Colonic mucosa (tissue), 4 donors: ENCODE measurements at places on chromosomes 2 and 18. TPM values are rescaled to one million over a fixed set of nuclear protein-coding genes. Genes with fewer than 3 reads are reported as not detected.

The RAB6D gene
- 3.9 TPM for total RNA-seq

The HAAO gene
- 8.2 TPM for total RNA-seq

The ANKRD29 gene
- total RNA-seq, result 1.0 TPM

The KCNK3 gene
- 1.5 TPM for total RNA-seq

The CXCR4 gene
- total RNA-seq, result 10.5 TPM

The UCN gene
- 1.0 TPM for total RNA-seq

The TWIST2 gene
- total RNA-seq, result 0.82 TPM

The CHRNG gene
- total RNA-seq, result not detected

The PSMA8 gene
- total RNA-seq, result not detected

The SLC4A5 gene
- total RNA-seq, result 0.45 TPM

The SMPD4 gene
- total RNA-seq, result 32.4 TPM

DNA sequence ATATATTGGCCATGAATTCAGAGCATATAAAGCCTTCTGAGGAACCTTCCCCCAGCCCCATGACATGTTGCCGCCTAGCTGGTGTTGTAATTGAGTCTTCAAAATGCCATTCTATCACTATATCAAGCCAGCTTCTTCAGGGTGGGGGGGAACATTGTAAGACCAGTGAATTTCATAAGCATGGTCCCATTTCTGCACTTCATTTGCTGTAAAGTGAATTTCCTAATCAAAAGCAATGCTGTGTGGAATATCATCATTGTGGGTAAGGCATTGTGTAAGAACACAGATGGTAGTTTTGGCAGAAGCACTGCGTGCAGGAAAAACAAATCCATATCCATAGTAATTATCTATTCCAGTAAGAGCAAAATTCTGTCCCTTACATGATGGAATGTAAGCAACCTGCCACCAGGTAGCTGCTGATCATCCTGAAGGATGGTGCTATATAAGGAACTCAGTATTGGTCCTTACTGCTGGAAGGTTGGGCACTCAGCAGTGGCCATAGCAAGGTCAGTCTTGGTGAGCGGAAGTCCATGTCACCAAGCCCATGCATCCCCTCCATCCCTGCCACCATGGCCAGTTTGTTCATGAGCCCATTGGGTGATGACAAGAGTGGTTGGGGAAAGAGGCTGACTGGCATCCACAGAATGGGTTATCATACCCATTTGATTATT is 159.4 kb downstream of the COPS8 start:
- no peak overlapping the region for H3K4me3 ChIP-seq
- DNase-seq, result no peak
- no peaks in the 10 kb centered on the region for H3K27me3 ChIP-seq

DNA sequence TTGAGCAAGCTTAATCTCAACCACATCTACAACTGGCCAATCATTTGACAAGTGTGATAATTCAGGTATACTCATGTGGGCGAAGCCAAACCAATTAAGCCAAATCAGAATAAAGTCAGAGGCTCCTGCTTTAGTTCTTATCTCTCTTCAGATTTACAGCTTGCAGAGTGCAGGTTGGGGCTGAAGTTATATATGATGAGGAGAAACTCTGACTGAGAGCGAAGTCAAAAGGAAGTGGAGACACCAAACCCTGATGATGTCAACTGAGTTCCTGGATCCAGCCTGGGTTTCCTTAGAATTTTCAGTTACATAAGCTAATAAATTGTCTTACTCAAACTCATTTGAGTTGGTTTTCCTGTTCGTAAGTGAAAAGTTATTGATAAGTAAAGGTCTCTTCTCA is 73.9 kb downstream of the ASXL2 start:
- DNase-seq, result no peak
- H3K27ac ChIP-seq, result no peak overlapping the region
- no peak overlapping the region for H3K4me3 ChIP-seq
- no peaks in the 10 kb centered on the region for H3K4me1 ChIP-seq
- H3K36me3 ChIP-seq, result no peaks in the 10 kb centered on the region

GRCh38 chr2:2757764-2758163 is 426.7 kb upstream of the MYT1L start:
- H3K36me3 ChIP-seq, result no peaks in the 10 kb centered on the region
- no peaks in the 10 kb centered on the region for H3K27me3 ChIP-seq
- no peaks in the 10 kb centered on the region for H3K4me1 ChIP-seq
- no peak overlapping the region for H3K4me3 ChIP-seq

DNA sequence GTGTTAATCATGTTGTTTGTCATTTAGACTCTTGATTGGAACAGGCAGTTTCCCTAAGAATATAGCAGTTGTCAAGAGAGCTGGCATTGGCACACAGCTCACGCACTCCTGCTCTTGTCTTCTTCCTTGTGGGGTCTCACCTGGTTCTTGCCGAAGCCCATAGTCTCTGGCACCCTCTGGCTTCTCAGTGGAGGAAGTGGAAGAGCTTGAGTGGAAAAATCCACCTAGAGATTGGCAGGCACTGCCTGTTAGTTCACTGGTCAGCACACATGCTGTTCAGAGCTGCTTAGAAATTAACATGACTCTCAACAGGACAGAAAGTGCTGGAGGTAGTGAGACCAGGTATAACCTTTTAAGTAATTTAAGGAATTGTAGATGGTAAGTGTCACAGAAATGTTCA is 28.3 kb downstream of the SCTR start:
- H3K4me3 ChIP-seq, result no peak overlapping the region
- H3K36me3 ChIP-seq, result no peaks in the 10 kb centered on the region
- H3K4me1 ChIP-seq, result no peaks in the 10 kb centered on the region
- no peak for DNase-seq
- no peak overlapping the region for H3K27ac ChIP-seq

GRCh38 chr2:15975676-15976075 is 35.3 kb downstream of the MYCN start:
- no peaks in the 10 kb centered on the region for H3K4me1 ChIP-seq
- no peak for DNase-seq
- H3K27me3 ChIP-seq, result no peaks in the 10 kb centered on the region
- no peaks in the 10 kb centered on the region for H3K36me3 ChIP-seq
- H3K4me3 ChIP-seq, result no peak overlapping the region
- H3K27ac ChIP-seq, result no peak overlapping the region

DNA sequence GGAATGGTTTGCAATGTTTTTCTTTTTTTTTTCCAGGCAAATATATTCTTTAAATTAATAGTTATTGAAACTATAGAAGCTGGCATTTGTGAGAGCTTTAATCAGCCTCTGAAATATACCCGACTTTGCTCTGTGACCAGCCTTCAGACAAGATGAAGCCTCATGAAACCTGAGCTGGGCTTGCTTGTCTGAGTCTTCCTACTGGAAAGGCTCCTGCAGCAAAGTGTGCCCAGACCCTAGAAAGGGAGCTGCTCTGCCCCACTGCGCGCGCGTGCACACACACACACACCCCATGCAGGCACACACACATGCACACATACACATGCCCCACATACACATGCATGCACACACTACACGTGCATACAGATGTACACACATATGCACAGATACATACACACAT is 203.3 kb upstream of the NT5C1B start:
- DNase-seq, result no peak
- no peak overlapping the region for H3K27ac ChIP-seq
- no peaks in the 10 kb centered on the region for H3K36me3 ChIP-seq
- no peak overlapping the region for H3K4me3 ChIP-seq

DNA sequence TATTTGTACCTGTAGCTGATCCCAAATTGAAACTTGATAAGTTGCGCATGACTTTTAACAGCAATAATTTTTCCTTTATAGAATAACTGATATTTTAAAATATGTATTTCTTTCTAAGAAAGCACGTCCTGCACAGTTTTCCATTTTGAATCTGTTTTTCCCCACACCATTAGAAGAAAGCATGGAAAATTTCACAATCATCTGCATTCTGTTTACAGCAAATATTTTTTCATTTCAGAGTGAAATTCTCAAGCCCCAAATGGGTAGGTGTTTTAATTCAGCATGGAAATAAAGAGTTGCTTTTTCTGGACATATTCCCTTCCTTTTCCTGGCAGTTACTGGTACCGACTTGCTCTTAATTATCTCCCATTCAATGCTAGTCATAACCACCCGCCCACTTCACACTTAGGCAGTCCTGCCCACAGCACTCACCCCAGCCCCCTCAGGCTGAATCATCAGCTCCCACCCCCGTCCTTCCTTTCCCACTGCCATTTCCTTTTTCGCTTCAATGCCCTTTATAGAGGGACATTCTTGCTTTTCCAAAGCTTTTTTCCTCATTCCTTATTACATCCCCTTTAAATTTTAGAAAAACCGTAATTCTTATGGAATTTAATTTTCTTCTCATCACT is 89.2 kb upstream of the GLS start:
- H3K27me3 ChIP-seq, result no peaks in the 10 kb centered on the region
- no peak overlapping the region for H3K4me3 ChIP-seq
- H3K36me3 ChIP-seq, result no peaks in the 10 kb centered on the region
- no peak overlapping the region for H3K27ac ChIP-seq
- H3K4me1 ChIP-seq, result no peaks in the 10 kb centered on the region
- no peak for DNase-seq

GRCh38 chr2:183229386-183229785 is 105.1 kb downstream of the NUP35 start:
- no peak for DNase-seq
- H3K4me1 ChIP-seq, result no peaks in the 10 kb centered on the region
- H3K27me3 ChIP-seq, result no peaks in the 10 kb centered on the region
- no peaks in the 10 kb centered on the region for H3K36me3 ChIP-seq

DNA sequence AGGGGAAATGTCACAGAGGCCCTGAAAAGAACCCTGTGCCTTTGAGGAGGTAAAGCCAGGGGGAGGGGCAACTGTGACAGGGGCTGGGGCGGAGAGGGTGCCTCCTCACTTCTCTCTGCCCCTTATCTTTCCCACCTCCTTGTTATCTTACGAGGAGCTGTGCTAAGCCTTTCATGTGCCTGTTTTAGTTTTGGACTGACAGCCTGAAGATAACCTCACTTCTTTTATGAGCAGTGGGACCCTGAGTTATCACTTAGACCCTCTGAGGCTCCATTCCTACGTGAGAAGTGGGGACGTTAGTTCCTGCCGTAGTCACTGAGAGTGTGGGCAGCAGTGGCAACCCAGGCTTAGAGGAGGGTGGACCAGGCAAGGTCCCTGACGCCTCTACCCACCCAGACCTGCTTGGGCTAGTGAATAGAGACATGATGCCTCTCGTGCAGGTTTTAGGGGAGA is 39.5 kb upstream of the LBH start:
- no peak overlapping the region for H3K27ac ChIP-seq
- no peak overlapping the region for H3K4me3 ChIP-seq
- no peaks in the 10 kb centered on the region for H3K4me1 ChIP-seq
- DNase-seq, result no peak

- H3K4me3 ChIP-seq, result no peak overlapping the region
- no peaks in the 10 kb centered on the region for H3K27me3 ChIP-seq
- peaks cover 25% of the 10 kb centered on the region for H3K4me1 ChIP-seq
Measured at GRCh38 chr18:79947881-79948610, 3.4 kb downstream of the SLC66A2 start.

DNA sequence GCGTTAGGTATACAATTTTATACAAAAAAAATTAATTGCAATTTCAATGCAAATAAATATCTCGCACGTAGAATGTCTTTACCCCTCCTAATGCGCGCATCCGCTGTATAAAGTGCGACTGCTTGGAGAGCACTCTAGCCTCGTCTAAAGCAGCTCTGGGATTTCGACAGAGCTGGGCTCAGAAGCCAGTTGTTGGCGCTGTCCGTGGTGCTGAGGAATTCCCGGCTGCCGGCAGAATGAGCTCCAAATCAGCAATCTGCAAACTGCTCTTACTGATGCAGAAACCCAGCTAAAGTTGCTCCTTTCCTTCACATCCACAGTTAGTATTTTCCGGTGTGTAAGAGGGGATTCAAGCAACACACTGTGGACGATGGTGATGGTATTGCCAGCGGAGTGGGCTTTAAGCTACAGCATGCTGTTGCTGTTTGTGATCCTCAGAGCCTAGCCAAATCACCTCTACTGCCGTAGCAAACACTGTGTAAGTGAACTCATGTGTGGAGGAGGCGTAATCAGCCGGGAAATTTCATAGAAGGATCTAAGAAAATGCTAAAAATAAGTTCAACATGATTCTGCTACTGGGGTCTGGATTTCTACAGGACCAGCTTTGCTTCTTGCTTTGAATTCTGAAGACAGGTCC is at the start of gene VWC2L:
VWC2L (plus strand) TSS at position 137 of the 637 bp plus-strand sequence. CDS start 3,140 bp downstream, outside the sequence.
- H3K4me3 ChIP-seq, result no peak within 1 kb of the TSS
- H3K27ac ChIP-seq, result no peak within 1 kb of the TSS
- H3K36me3 ChIP-seq, result no peaks in the 10 kb centered on the region
- H3K4me1 ChIP-seq, result no peaks in the 10 kb centered on the region
- peak; percentile 46 for DNase-seq

GRCh38 chr2:226885769-226886435 is 50.0 kb downstream of the RHBDD1 start:
- H3K4me1 ChIP-seq, result no peaks in the 10 kb centered on the region
- H3K27me3 ChIP-seq, result no peaks in the 10 kb centered on the region
- H3K36me3 ChIP-seq, result no peaks in the 10 kb centered on the region
- no peak overlapping the region for H3K4me3 ChIP-seq
- no peak for DNase-seq

DNA sequence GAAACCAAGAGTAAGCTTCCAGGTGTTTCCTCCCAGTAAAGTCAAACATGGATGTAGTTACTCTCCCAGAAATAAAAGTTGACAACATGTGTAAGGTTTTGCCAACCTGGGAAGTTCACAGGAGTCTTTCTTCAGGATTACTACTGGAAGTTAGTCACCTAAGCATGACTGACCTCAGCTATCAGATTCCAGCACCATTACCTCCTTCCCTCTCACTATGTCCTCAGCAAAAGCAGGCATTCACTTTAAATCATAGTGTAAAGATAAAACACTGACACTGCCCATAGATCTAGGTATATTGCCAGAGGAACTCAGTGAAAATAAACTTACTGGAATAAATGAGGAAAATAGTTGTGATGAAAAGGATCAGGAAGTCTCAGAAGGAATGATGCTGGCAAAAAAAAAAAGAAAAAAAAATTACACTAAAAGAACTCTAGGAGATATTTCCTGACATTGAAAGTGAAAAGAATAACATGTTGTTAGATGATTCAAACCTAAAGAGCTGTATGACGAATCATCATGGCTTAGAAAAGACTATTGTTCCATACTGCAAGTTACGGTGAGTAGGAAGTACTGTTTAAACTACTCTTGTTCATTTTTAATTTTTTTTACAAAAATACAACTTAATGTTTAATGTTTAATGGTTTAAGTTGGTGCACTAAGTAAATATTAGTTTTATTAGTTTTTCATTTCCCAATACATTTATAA is 484.5 kb upstream of the ZNF804A start:
- H3K4me1 ChIP-seq, result no peaks in the 10 kb centered on the region
- no peak overlapping the region for H3K4me3 ChIP-seq
- H3K36me3 ChIP-seq, result no peaks in the 10 kb centered on the region
- H3K27me3 ChIP-seq, result no peaks in the 10 kb centered on the region

- DNase-seq, result no peak
- H3K36me3 ChIP-seq, result no peaks in the 10 kb centered on the region
- H3K27me3 ChIP-seq, result no peaks in the 10 kb centered on the region
- H3K27ac ChIP-seq, result no peak overlapping the region
Measured at GRCh38 chr2:200444530-200444929, 65.3 kb downstream of the KCTD18 start.

DNA sequence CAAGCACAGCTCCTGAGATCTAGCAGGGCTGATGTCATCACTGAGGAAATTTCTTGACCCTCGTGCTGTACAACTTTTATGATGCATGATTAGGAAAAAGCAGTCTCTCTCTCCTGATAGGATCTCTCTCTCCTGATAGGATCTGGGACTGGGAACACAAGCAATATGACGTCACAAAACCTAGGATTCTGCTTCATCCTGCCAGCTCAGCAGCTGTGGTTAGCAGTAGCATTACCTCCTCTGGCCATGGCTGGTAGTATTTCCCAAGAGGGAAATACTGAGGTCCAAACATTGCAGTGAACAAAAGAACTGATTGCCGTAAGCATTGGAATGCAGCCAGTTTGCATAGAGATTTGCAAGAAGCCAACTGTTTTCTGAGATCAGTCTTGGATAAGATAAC is 521.2 kb upstream of the POU3F3 start:
- no peak for DNase-seq
- H3K4me1 ChIP-seq, result no peaks in the 10 kb centered on the region
- H3K36me3 ChIP-seq, result no peaks in the 10 kb centered on the region
- no peak overlapping the region for H3K4me3 ChIP-seq
- no peak overlapping the region for H3K27ac ChIP-seq
